ENCODE measurements at places on chromosomes 2 and 18.

DNA sequence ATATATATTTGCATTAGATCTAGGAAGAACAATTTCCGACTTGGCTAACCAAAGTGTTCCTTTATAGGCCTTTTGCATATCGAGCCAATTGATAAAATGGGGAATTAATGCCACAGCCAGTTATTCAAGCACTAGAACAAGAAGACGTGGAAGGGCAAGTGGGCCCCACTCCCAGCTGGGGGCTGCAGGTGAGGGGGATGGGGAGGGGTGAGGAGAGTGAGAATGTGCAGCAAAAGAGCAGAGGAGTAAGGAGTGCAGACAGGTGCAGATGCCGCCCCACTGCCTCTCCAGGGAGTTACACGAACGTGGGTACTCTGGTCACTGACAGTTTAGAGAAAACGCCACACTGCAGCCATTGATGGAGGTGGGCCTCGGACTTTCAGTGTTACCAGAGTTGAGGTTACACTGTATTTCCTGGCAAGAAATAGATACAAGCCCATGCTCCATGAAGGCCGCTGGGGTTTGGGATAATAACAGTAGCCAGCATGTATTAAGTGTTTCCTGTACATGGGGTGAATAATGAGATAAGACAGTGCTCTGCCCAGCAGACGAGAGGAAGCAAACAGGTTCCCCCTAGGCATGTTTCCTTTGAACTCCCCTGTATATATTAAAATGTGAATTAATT is 40.9 kb downstream of the GORASP2 start:
- no peak for DNase-seq

- no peak for DNase-seq
Observed at GRCh38 chr2:219886615-219887014, 259.2 kb downstream of the SLC4A3 start.

DNA sequence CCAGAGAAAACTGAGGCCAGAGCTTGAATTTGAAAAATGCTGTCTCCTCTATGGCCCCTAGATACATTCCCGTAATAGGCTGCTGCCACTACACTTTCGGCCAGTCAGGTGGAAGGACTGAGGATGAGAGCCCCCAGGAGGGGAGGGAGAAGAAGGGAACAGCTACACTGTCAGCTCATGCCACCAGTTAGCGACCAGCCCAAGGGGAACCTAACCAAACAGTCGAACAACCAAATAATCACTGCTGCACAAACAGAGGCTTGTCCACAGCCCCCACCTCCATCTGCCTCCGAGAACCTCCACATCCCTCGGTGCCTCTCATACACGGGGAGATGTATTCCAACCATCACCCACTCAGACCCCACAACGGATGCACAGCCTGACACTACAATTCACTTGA is 7.3 kb downstream of the ZNF516 start:
- no peak for DNase-seq

DNA sequence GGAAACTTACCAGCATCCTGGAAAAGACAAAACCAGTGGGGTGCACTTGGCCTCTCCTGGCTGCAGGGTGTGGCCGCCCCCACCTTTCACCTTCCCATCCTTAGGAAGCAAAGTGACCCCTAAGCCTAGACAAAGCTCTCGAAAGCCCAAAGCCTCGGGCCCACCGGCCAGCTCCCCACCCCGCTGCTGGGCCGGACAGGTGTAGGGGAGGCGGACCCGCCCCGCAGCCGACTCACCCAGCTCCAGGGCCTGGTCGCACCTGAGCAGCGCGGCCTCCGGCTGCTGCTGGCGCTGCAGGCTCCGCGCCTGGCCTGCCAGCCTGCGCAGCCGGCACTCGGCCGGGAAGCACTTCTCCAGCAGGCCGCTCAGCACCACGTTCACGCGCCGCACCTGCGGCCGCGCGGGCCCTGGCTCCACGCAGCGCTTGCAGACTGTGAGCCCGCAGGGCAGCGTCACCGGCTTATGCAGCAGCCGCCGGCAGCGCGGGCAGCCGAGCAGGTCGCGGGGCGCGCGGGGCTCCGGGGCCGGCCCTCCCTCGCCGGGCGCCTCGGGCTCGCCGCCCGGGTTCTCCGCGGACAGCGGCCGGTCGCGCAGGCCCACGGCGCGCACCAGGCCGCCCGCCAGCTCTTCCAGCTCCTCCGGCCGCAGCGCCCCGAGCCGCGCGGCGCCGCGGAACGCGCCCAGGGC is 979 bp downstream of the LONRF2 start:
- no peak for DNase-seq

DNA sequence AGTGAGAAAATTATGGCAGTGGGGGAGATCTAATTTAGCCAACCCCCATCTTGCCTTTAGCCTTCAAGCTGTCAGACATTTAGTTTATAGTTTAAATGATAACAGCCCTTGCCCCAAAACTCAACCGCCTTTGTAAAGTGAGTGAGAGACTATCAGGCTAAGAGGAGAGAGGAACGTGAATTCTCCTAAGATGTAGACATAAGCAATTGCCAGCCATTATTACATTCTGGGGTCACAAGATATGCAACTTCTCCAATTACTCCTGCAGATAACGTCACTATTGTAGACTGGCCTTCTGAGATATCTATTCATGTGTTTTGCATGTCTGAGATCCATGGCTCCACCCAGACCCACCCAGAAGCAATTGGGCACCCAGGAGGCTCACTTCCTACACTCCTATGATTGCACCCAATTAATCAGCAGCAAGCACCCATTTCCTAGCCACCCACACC is 307.3 kb downstream of the NBAS start:
- no peak for DNase-seq

- no peak for DNase-seq
Observed at GRCh38 chr2:77939370-77939769, 417.2 kb upstream of the LRRTM4 start.

- no peak for DNase-seq
Observed at GRCh38 chr2:237799060-237799428, 465 bp downstream of the RBM44 start.

GRCh38 chr2:28619213-28620196 is 123.6 kb downstream of the PLB1 start:
- no peak for DNase-seq

- no peak for DNase-seq
Observed at GRCh38 chr18:25306671-25307070, 45.3 kb downstream of the ZNF521 start.

DNA sequence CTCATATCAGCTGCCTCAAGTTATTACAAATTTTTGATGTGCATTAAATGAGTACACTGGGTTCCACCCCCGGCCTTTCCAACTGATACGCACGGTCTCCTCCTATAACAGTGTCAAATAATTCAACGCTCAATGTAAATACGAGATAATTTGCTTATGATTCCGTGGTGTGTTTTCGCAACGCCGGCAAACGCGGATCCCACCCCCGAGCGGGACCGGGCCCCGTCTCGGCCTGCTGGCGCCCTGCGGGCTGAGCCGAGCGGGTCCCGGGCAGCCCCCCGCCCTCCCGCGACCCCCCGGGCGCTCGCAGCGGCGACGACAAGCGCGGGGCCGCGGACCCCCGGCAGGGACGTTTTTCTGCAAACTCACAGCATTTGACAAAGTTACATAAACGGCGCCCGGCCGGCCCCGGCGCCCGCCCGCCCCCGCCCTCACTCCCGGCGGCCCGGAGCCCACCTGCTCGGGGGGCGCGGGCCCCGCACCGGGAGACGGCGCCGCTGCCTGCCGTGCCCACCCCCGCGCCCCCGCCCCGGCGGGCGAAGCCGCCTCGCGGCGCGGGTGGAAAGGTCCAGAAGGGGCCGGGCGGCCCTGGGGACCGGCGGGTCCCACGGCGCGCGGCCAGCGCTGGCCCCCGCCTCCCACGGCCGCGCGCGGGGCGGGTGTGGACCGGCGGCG is 762 bp downstream of the HDAC4 start:
- no peak for DNase-seq

DNA sequence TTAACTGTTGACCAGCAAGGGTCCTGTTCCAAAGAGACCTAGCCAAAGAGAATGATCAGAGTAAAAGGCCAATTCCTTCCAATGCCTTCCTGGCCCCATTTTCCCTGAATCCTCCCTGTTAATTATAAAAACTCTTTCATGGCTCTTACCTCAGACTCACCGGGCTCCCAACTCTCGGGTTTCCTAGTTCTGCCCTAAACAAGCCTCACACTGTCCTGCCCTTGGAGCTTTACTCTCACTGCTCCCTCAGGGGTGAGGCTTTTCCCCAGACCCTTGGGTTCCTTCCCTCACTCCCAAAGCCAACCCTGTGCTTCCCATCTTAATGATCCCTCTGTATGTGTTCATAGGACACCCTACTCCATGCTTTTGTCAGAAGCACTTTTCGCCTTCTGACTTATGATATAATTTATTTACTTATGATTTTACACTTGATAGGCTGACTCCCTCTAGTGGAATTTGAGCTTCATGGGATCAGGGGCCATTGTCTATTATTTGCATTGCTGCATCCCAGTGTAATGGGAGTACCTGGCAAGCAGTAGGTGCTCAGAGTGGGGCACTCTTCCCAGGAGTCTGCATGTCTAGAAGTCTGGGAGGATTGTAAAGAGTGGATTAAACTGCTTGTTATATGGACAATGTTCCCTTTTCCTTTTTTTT is 29.9 kb upstream of the ZNG1B start:
- no peak for DNase-seq

DNA sequence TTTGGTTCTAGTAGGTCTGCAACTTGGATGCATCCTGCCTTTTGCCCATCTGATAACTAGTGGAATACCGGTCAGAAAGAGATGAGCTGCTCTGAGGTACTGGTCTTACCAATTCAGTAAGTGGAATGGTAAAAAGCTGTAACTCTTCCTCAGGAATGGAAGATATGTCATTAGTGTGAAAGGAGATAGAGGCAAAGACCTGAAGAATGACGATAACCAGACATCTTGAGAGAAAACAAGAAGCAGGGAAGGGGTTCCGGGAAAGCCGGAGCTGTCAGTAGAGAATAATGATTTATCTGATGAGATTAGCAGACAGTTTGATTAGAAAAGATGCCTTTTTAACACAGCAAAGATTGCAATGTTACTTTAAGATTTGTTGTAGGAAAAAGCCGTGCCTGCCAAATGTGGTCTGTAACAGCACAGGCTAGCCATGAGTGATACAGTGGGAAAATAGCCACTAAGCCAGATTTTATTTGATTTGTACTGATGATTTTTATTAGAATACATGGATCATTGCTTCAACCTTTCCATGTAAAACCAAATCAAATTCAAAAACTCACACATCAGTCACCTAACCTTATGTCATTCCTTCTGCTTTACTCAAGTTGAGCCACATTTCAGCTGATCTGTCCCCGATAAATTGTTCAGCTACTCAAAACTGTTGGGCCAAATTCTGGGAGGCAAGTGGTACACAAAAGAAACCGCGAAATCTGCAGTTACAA is 110.0 kb downstream of the TCF4 start:
- no peak for DNase-seq

DNA sequence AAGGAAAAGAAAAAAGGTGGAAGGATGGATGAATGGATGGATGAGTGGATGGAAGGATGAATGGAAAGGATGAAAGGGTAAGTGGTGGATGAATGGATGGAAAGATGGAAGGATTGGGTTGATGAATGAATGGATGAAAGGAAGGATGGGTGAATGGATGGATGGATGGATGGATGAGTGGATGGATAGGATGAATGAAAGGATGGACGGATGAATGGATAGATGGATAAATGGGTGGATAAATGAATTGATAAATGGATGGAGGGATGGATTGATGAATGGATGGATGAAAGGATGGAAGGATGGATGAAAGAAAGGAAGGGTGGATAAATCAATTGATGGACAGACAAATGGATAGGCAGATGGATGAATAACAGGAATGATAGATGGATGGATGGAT is 48.2 kb upstream of the OTOF start:
- DNase-seq: no peak

GRCh38 chr2:176213406-176213805 is 24.9 kb downstream of the HOXD1 start:
- DNase-seq: no peak

DNA sequence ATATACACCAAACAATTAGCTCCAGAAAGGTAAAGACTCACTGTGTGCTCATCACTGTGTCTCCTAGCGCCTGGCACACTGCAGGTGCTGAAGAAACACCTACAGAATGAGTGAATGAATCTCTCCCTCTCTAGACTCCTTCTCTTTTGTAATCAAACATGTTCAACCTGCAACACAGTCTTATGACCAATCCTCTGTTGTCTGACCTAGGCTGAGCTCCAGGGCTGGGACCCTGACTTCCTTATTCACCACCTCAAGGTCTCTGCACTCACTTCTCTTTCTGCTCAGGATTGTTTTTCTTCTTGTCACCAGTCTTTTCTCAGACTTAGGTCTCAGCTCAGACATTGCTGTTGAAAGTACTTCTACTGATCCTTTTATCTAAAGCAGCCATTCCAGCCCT is 9.8 kb downstream of the CKAP2L start:
- DNase-seq: no peak

DNA sequence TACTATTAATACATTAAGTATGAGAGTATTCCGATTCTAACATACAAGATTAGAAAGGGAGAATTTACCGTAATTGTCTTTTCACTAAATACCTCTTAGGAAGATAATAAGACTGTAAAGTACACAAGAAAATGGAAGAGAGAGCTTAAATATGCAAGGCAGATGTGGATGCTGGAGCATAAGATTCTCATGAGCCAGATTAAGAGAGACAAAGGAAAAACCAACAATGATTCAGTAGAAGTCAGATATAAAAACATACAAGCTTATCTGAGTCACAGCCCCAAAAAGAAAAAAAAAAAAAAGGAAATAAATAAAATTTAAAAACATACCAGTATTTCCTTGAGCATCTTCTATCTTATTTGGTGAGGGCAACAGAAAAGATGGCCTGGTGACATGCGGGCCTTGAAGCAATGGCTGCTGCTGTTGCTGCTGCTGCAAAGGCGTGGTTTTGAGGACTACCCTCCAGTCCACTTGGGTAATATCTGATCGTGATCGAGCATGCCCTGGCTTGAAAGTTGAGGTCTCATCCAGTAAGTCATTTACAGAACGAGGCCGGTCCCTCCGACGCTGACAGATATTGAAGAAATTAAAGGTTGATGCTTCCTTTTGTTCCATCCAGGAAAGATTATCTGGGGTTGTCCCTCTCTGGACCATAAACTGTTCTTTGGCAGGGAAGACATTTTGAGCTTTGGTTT is 24.5 kb downstream of the PLEKHM3 start:
- DNase-seq: no peak

- DNase-seq: no peak
Observed at GRCh38 chr2:231575612-231576256, 16.9 kb upstream of the TEX44 start.

- no peak for DNase-seq
Observed at GRCh38 chr2:226934546-226935201, 98.8 kb downstream of the RHBDD1 start.

GRCh38 chr2:43139996-43140621 is 86.3 kb downstream of the ZFP36L2 start:
- DNase-seq: no peak

- no peak for DNase-seq
Observed at GRCh38 chr2:169193618-169194017, 124.3 kb downstream of the DHRS9 start.

DNA sequence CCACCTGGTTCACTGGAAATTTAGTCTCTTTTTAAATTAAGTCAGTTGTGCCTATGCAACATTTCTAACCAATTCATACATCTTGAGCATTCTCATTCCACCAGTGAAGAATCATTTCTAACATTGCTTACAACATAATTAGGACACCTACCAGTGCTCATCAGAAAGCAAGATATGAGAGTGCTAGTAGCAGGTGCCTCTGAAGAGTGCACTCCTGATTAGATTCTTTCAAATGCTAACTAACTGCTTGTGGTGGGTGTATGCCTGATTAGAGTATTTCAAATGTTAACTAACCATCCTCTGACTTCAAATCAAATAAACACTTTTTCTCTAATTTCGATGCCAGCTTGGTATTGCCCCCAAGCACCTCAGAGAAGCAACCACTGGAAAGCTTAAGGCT is 124.3 kb upstream of the DNAJC10 start:
- DNase-seq: no peak

- DNase-seq: no peak
Observed at GRCh38 chr2:136966485-136966884, 201.1 kb downstream of the THSD7B start.

GRCh38 chr2:51971136-51971535 is 939.2 kb upstream of the NRXN1 start:
- no peak for DNase-seq
